ENCODE measurements at places on chromosomes 1 and 21.
A peak's percentile ranks its signal among the peaks of the same experiment; 100 is the strongest.

DNA sequence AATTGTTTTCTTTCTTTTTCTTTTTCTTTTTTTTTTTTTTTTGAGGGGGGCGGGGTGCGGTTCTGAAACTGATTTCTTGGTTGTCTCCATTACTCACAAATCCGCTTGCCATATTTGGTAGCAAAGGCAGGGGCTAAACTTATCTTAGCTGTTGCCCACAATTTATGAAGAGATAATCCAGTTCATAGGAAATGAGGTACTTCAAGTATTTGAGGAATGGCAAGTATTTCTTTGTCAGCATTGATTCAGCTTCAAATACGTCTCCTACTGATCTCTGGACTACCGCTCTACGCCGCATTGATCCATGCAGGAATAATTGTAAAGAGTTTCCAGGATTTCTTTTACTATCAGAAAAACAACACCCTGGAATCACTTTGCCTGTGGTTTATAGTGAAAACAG is 289.2 kb upstream of the DPYD start:
- no peaks in the 10 kb centered on the region for H3K4me1 ChIP-seq
- no peak overlapping the region for H3K27ac ChIP-seq
- H3K27me3 ChIP-seq = no peaks in the 10 kb centered on the region

GRCh38 chr21:44702973-44703730 is 6.2 kb downstream of the KRTAP10-12 start:
- H3K36me3 ChIP-seq = peaks cover 8% of the 10 kb centered on the region
- H3K4me3 ChIP-seq = no peak overlapping the region
- no peak overlapping the region for H3K27ac ChIP-seq
- peaks cover 95% of the 10 kb centered on the region for H3K27me3 ChIP-seq

GRCh38 chr1:107047602-107048001 is 8.9 kb upstream of the PRMT6 start:
- no peak overlapping the region for H3K27ac ChIP-seq
- no peaks in the 10 kb centered on the region for H3K4me1 ChIP-seq
- H3K36me3 ChIP-seq = no peaks in the 10 kb centered on the region
- DNase-seq = no peak

- peaks cover 51% of the 10 kb centered on the region for H3K4me1 ChIP-seq
- peak overlapping the region; percentile 70 for H3K4me3 ChIP-seq
- DNase-seq = no peak
- H3K27me3 ChIP-seq = no peaks in the 10 kb centered on the region
- no peaks in the 10 kb centered on the region for H3K36me3 ChIP-seq
These were observed 13.7 kb downstream of the ZBTB7B start for GRCh38 chr1:155016231-155016831.

- DNase-seq = no peak
- no peaks in the 10 kb centered on the region for H3K36me3 ChIP-seq
- no peak overlapping the region for H3K27ac ChIP-seq
- no peak overlapping the region for H3K4me3 ChIP-seq
- H3K27me3 ChIP-seq = peaks cover 21% of the 10 kb centered on the region
These were observed 5.0 kb downstream of the AGT start for GRCh38 chr1:230708631-230709580.

Data from naive thymus-derived CD8-positive, alpha-beta T cell (primary cell).